ENCODE measurements at places on chromosomes 7 and 10. TPM values are rescaled to one million over a fixed set of nuclear protein-coding genes. Genes with fewer than 3 reads are reported as not detected.

The RBM17 gene
- 35.0 TPM for total RNA-seq

The DDC gene
- total RNA-seq: not detected

The CTAGE4 gene
- total RNA-seq: 1.0 TPM

The PLCE1 gene
- total RNA-seq: 25.6 TPM

The ZNF117 gene
- 12.9 TPM for total RNA-seq

The CALCR gene
- total RNA-seq: not detected

The TBXAS1 gene
- 0.65 TPM for total RNA-seq

The MYH16 gene
- not detected for total RNA-seq

The ENO4 gene
- 1.1 TPM for total RNA-seq

Data from articular chondrocyte of knee joint (primary cell).